ENCODE measurements at places on chromosomes 5 and 9.

- H3K27me3 ChIP-seq: peaks cover 10% of the 10 kb centered on the region
- no peak overlapping the region for H3K4me3 ChIP-seq
- no peaks in the 10 kb centered on the region for H3K36me3 ChIP-seq
Measured at GRCh38 chr5:10505517-10506095, 58.3 kb upstream of the ANKRD33B start.

DNA sequence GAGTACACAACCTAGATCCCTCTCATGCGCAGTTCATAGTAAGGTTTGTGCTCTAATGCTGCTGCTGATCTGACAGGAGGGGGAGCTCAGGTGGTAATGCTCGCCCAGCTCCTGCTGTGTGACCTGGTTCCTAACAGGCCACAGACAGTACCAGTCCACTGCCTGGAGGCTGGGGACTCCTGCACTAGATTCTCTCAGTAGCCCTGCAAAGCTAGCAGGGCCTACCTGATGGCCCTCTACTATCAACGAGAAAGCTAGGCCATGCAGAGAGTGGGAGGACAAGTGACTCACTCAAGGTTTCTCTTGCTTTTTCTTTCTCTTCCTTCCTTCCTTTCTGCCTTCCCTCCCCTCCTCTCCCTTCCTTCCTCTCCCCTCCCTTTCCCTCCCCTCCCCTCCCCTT lies 55.1 kb upstream of the TEX48 start:
- H3K27me3 ChIP-seq: no peaks in the 10 kb centered on the region
- H3K4me3 ChIP-seq: no peak overlapping the region
- H3K36me3 ChIP-seq: peaks cover 34% of the 10 kb centered on the region
- peak overlapping the region; percentile 88 for H3K27ac ChIP-seq
- H3K4me1 ChIP-seq: peaks cover 68% of the 10 kb centered on the region

GRCh38 chr5:165425594-165425993 lies 1920.2 kb downstream of the MAT2B start:
- H3K27me3 ChIP-seq: no peaks in the 10 kb centered on the region
- no peaks in the 10 kb centered on the region for H3K4me1 ChIP-seq
- no peak overlapping the region for H3K27ac ChIP-seq
- no peak for DNase-seq
- H3K4me3 ChIP-seq: no peak overlapping the region

DNA sequence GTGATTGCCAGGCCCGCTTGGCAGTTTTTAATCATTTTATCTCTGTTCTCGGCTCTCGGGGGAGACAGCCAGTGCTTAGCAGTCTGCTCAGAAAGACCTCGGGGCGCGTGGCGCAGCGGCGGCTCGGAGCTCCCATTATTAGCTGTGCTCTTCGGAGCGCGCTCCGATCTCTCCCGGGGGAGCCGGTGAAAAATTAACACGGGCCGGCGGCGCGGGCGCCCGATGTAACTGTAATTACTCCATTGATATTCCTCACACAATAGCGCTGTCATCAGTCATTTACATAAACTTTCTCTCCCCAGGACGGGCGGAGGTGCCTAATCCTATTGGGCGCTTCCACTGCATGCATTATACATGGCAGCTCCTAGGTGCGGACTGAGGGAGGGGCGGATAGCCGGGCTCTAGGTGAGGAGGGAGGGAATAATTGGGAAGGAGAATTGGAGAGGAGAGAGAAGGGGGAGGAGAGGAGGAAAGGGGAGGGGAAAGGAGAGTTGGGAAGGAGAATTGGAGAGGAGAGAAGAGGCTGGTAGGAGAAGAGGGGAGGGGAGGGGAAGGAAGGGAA lies 24.9 kb downstream of the LMX1B start:
- peaks cover 100% of the 10 kb centered on the region for H3K27me3 ChIP-seq
- peaks cover 2% of the 10 kb centered on the region for H3K4me1 ChIP-seq
- no peak overlapping the region for H3K27ac ChIP-seq
- H3K36me3 ChIP-seq: no peaks in the 10 kb centered on the region
- H3K4me3 ChIP-seq: no peak overlapping the region

GRCh38 chr5:96930058-96930457 lies 5.8 kb upstream of the LNPEP start:
- peak overlapping the region; percentile 28 for H3K27ac ChIP-seq
- no peak overlapping the region for H3K4me3 ChIP-seq
- H3K36me3 ChIP-seq: peaks cover 44% of the 10 kb centered on the region
- no peak for DNase-seq

- peaks cover 11% of the 10 kb centered on the region for H3K36me3 ChIP-seq
- H3K27ac ChIP-seq: peak overlapping the region; percentile 99
- DNase-seq: no peak
- no peak overlapping the region for H3K4me3 ChIP-seq
- H3K4me1 ChIP-seq: peaks cover 61% of the 10 kb centered on the region
- H3K27me3 ChIP-seq: peaks cover 3% of the 10 kb centered on the region
Measured at GRCh38 chr5:1791176-1791575, 8.5 kb downstream of the MRPL36 start.

GRCh38 chr9:124442379-124442778 lies 7.9 kb upstream of the ADGRD2 start:
- H3K4me3 ChIP-seq: no peak overlapping the region
- DNase-seq: no peak
- no peak overlapping the region for H3K27ac ChIP-seq

DNA sequence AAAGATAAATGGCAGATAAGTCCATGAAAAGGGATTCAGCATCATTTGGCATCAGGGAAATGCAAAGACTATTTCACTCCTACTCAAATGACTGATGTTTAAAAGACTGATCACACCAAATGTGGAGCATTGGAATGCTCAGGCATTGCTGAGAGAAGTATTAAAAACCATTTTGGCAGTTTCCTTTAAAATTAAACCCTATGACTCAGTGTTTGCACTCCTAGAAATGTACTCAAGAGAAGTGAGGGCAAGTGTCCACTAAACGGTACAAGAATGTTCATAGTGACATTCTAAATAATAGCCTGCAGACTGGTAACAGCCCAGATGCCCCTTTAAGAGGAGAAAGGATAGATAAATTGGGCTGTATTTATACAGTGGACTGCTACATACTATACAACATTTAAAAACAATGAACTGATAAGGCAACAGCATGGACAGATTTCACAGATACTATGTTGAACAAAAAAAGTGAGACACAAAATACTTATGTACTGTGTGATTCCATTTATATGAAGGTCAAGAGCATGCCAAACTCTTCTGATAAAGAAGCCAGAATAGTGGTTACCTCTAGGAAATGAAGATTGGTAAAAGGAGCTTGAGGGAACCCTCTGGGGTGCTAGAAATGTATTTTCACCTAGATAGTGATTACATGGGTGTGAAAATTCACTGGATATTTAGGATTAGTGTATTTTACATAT lies 24.6 kb downstream of the APC start:
- H3K27me3 ChIP-seq: no peaks in the 10 kb centered on the region
- H3K36me3 ChIP-seq: peaks cover 2% of the 10 kb centered on the region
- no peak overlapping the region for H3K27ac ChIP-seq

DNA sequence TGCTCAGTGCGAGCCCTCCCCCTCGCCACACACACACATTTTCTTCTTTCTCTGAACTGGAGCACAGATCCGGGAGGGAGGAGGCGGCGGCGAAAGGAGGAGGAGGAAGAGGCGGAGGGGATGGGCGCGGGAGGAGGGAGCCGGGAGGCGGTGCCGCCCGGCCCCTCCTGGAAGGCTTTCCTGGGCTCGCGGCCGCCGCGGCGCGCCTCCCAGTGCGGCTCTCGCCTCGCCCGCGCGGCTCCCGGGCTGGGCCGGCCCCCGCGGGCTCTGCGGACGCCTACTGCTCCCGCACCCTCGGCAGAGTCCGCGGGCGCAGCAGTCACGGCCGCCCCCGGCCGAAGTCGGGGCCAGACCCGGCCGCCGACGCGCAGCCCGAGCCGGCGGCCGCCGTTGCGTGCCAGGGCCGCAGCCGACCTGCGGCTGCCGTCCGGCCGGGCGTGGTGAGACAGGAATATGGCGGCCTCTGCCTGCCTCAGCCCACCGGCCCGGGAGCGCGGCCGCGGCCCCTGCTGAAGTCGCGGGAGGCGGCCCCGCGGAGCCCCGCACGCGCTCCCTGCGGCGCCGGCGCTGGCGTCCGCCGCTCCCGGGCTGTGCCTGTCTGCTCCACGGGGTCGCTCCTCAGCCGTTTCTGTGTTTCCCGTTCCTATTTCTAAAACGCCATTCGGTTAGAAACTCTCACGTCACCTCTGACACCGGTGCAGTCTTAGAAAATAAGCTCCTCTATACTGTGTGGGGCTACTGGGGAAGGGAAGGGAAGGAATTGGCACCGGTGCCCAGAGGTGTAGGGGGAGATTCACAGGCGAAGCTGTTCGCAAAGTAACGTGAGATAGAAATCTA lies 500 bp upstream of the GNAQ start:
- H3K4me3 ChIP-seq: peak overlapping the region; percentile 90
- peaks cover 5% of the 10 kb centered on the region for H3K36me3 ChIP-seq
- H3K4me1 ChIP-seq: peaks cover 57% of the 10 kb centered on the region
- H3K27ac ChIP-seq: peak overlapping the region; percentile 95
- DNase-seq: peak; percentile 87
- peaks cover 8% of the 10 kb centered on the region for H3K27me3 ChIP-seq

GRCh38 chr5:35668319-35668718 lies 50.7 kb downstream of the SPEF2 start:
- H3K27ac ChIP-seq: no peak overlapping the region
- H3K27me3 ChIP-seq: no peaks in the 10 kb centered on the region
- peaks cover 19% of the 10 kb centered on the region for H3K36me3 ChIP-seq
- no peak for DNase-seq

GRCh38 chr5:72137826-72138409 lies 30.6 kb downstream of the MAP1B start:
- peaks cover 9% of the 10 kb centered on the region for H3K4me1 ChIP-seq
- DNase-seq: no peak
- no peak overlapping the region for H3K4me3 ChIP-seq
- H3K27me3 ChIP-seq: peaks cover 51% of the 10 kb centered on the region
- no peak overlapping the region for H3K27ac ChIP-seq

GRCh38 chr9:131889437-131890251 lies 149.8 kb upstream of the RAPGEF1 start:
- no peak overlapping the region for H3K27ac ChIP-seq
- H3K4me3 ChIP-seq: no peak overlapping the region
- no peaks in the 10 kb centered on the region for H3K4me1 ChIP-seq
- H3K36me3 ChIP-seq: no peaks in the 10 kb centered on the region
- DNase-seq: no peak

GRCh38 chr9:4600368-4600767 lies 61.7 kb upstream of the PLPP6 start:
- no peaks in the 10 kb centered on the region for H3K27me3 ChIP-seq
- DNase-seq: no peak
- peak overlapping the region; percentile 81 for H3K27ac ChIP-seq
- H3K4me1 ChIP-seq: peaks cover 48% of the 10 kb centered on the region

DNA sequence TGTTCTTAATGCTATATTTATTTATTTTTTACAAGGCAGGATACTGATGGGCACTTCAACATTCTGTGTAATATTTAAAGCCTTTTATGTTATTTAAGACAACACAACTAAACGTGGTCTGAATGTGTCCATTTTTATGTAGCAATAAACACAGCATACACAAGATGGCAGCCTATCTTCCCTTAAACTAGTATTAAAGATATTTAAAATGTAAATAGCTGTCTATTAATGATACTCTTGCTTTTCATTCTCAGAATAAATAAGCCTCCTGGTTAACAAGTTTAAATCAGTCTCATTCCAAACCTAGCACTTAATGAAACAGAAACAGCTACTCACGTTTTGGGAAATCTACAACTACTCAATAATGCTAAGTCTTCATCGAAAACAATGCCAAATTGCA lies 315.7 kb downstream of the MCTP1 start:
- no peak for DNase-seq
- H3K27ac ChIP-seq: no peak overlapping the region
- H3K4me1 ChIP-seq: no peaks in the 10 kb centered on the region
- H3K27me3 ChIP-seq: no peaks in the 10 kb centered on the region
- H3K36me3 ChIP-seq: no peaks in the 10 kb centered on the region
- no peak overlapping the region for H3K4me3 ChIP-seq

DNA sequence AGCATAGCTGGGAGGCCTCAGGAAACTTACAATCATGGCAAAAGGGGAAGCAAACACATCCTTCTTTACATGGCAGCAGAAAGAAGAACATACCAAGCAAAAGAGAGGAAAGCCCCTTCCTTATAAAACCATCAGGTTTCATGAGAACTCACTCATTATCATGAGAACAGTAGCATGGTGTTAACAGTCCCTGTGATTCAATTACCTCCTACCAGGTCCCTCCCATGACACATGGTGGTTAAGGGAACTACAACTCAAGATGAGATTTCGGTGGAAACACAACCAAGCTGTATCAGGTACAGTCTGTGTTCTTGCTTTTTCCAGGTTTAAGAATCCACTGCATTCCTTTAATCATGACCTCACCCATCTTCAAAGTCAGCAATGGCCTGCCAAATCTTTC lies 514.2 kb downstream of the KCTD16 start:
- DNase-seq: no peak
- H3K4me3 ChIP-seq: no peak overlapping the region
- no peaks in the 10 kb centered on the region for H3K4me1 ChIP-seq
- H3K27ac ChIP-seq: no peak overlapping the region
- no peaks in the 10 kb centered on the region for H3K27me3 ChIP-seq

All from activated naive CD4-positive, alpha-beta T cell treated with anti-CD3 and anti-CD28 coated beads, Interleukin-2, amount 10 ng/mL, durations not matched to agents 7 days and 5 days (primary cell).